Stimulated activated CD4-positive, alpha-beta T cell treated with anti-CD3 and anti-CD28 coated beads, TNF-alpha, amount 100 ng/mL, for 24 hours (primary cell): ENCODE measurements at places on chromosomes 1 and 21.
A peak's percentile ranks its signal among the peaks of the same experiment; 100 is the strongest.

- no peak for DNase-seq
Measured at GRCh38 chr1:6509919-6510291, 18.4 kb upstream of the PLEKHG5 start.

- peak; percentile 11 for DNase-seq
Measured at GRCh38 chr1:212607913-212608391, 609 bp upstream of the ATF3 start.

- no peak for DNase-seq
Measured at GRCh38 chr1:30744060-30744756, 13.4 kb downstream of the LAPTM5 start.

- DNase-seq: no peak
Measured at GRCh38 chr21:45303751-45304475, 16.2 kb upstream of the POFUT2 start.

- DNase-seq: no peak
Measured at GRCh38 chr21:17513214-17514123, 626 bp downstream of the CXADR start.

DNA sequence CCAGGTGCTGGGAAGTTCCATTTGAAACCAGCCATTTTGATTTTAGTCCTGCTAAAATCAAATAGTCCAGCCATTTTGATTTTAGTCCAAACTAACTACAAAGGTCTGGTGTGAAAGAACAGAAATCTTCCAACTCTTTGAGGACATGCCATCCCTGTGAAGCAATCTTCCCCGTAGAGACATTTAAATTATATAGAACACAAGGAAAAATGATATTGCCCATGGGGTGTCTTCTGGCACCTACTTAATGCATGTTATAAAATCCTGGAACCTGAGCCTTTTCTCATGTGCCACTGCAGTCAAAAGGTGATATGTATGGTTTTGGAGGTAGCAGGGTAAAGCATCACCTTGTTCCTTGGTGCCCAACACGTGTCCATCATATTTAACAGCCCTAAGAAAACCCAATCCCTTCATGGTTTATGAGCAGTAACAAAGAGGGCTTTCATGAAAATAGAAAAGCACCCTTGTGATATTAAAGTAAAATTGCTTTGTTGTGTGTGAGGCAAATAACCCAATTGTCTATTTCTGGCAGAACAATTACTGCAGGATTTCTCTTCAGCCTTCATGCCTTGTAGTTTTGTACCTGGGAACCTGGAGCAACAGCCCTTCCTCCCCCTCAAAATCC, 26.3 kb downstream of the ANGPTL7 start:
- DNase-seq: no peak

DNA sequence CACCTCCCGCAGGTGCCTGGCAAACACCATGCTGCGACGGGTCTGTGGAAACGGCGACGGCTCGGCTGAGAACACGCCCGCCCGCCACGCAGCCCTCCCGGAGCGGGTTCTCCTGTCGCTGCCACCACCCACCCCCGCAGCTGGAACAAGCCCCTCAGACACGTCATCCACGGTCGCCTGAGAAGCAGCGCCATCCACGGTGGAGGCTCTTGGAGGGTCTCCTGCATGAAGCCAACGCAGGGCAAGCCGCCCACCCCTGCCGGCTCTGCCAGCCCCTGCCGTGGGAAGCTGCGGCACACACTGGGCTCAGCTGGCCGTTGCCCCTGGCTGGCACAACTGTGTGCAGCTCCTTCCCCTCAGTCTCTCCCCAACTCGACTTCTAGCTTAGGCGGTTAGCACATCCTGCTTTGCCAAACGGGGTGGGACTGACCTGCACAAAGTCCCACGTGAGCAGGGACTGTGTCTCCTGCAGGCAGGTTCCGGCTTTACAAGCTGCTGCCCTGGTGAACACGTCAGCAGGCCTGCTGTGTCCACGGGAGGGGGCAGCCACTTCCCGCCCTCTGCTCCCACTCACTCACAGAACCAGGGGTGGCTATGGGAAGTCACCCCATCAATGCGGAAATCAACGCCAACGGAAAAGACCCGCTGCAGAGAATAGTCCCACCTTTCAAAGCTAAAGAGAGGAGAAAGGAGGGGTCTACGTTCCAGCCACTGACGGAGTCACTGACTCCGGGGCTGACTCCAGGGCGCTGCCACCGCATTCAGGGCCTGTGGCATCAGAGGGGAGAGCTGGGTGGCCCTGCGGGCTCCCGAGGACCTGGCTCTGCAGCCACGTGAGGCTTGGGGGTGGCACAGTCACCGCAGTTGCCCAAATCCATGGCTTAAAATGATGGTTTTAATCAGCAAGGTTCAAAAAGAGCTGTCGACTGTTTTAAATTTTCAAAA, 10.3 kb downstream of the POFUT2 start:
- DNase-seq: no peak

DNA sequence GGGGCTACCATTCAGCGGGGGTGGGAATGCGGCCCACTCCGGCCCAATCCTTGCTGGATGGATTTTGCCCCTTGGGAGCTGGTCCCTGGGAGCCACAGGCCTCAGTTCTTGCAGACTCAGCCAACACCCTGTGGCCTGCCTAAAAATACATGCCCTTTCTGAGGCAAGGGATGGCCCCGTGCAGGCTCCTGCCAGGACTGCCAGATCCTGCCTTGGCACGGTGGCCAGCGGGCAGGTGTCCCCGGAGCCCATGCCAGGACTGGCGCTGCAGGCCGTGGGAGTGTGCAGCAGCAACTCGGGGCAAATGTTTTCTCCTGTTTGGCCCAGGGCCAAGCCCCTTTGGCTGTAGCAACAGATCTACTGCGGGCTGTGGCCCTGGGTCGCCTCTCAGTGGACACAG, 1.6 kb upstream of the PANK4 start:
- no peak for DNase-seq

GRCh38 chr1:71298633-71299032, 217.8 kb upstream of the ZRANB2 start:
- DNase-seq: no peak

GRCh38 chr21:32455548-32455947, 43.0 kb downstream of the EVA1C start:
- no peak for DNase-seq

GRCh38 chr1:219128957-219129356, 44.7 kb upstream of the LYPLAL1 start:
- no peak for DNase-seq

DNA sequence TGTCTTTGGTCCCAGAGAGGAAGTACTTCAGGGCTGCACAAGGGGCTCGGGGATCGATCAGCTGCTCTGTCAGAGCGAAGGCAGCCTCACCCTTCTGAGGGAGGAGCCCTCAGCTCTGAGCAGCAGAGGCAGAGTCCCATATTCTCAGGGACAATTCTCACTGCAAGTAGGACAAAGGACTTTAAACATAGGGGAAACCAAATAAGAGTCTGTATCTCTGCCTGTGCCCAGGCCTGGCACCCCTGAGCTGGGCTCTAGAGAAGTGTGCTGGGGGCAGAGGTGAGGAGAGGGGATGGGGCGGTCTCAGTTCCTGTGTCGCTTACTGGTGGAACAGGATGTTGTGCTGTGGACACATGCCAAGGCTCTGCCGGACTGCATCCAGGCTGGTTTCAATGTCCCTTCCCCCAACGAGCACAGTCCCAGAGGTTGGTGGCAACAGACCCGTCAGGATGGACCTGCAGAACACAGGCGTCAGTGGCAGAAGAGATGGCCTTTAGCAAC, 76.6 kb downstream of the ABCA4 start:
- no peak for DNase-seq

- DNase-seq: no peak
Measured at GRCh38 chr1:169821500-169821899, 26.8 kb upstream of the METTL18 start.

GRCh38 chr1:89542345-89542744, 17.7 kb downstream of the LRRC8B start:
- DNase-seq: no peak

DNA sequence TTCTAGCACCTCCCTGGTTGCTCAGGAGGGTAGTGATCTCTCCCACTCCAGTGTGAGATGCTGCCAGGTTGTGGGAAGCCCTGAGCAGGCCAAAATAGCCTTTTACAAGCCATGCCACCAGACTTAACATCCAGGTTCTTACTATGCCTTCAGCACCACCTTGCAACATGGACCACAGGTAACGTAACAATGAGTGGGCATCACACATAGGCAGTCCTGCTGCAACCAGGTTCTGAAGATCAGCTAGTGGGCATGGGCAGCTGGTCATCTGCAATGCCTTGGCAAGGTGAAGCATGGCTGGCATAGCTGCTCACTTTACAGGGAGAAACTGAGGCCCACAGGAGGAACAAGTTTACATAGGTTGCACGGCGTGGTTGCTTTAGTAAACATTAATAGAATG, 40.7 kb downstream of the DHCR24 start:
- DNase-seq: no peak

- DNase-seq: no peak
Measured at GRCh38 chr21:14115646-14116045, 95.1 kb downstream of the LIPI start.

DNA sequence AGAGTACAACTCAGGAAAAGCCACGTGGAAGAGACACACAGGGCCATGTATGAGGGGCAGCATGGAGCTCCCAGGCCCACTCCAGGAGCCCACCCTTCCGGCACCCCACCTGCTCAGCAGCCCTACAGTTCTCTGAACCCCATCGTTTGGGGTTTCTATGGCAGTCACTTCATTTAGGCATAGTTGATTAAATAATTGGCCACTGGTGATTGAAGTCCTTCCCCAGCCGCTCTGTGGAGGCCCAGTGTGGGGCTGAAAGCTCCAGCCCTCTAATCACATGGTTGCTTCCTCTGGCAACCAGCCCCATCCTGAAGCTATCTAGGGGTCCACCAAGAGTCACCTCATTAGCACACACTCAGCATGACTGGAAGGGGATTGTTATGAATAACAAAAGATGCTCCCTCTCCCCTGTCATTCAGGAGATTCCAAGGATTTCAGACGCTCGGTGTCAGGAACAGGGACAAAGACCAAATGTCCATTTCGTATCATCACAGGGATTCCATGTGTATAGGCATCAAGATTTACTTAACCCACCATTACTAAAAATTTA, 12.2 kb upstream of the S100A7A start:
- DNase-seq: no peak

DNA sequence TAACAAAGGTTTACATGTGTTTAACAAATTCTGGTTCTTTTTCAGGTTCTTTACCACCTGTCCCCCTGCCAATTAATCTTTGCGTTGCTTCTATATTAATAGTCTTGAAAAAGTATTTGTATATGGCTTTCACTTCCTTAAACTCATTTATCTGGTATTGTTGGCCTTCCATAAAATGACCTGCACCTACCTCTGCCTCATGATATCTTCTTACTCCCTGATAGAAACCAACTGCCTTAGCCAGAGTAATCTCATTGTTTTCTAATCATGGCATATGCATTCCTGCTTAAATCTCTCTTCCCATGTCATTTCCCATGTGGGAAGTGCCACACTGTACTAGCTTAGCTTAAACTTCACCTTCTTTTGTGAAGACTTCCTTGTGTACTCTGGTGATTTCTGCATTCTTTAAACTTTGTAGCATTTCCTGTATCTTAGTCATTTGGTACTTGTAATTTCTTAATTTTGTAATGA, 8.7 kb downstream of the SMG7 start:
- DNase-seq: no peak

DNA sequence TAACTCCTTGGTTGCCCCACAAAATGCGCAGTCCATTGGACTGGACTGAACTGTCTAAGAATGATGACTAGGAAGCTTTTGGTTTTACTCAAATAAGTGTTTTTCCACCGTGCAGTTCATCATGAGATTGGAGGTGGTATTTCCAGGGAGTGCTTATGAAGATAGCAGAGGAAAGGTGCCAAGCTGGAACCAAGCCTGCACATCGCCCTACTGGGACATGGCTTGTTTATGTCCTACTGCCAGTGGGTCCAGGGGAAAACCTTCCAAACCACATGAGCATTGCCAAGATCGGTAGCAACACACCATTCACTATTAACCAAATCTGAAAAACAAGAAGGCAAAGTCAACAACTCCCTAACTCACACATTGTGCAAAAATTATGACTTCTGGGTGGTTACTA, 54.7 kb upstream of the DSCAM start:
- DNase-seq: no peak

GRCh38 chr1:227893949-227894721, 53.6 kb downstream of the WNT9A start:
- DNase-seq: no peak

DNA sequence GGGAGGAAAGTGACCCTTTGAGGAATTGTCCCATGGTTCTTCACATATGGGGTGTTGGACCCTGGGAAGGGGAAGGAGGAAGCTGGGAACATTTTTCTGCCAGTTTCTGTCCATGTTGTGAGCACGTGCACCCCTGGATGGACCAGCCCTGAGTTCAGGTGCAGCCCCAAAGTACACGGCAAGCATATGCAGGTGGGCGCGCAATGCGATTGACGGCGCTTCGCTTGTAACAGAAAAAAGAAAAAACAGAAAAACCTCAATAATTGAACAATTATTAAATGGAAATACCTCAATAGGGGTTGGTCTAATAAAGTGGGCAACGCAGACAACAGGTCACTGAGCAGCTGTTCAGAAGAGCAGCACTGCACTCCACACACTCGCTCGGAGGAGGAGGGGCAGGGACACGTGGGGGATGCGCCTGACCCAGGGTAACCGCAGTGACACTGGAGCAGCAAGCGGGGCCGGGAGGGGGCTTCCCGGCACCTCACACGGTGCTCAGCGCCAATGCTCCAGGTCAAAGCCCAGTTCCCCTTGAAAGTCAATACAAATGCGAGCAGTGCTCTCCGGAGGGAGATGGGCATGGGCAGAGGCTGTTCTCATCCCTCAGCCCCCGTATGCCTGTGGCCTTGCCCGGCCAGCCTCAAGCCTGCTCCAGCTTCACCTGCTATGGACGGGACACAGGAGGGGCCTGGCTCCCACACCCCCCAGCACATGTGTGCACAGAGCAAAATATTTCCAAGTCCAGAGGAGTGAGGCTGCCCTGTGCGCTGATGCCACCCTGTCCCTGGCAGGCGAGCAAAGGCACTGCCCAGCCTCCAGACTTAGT, 6.6 kb upstream of the ACTRT2 start:
- DNase-seq: no peak

DNA sequence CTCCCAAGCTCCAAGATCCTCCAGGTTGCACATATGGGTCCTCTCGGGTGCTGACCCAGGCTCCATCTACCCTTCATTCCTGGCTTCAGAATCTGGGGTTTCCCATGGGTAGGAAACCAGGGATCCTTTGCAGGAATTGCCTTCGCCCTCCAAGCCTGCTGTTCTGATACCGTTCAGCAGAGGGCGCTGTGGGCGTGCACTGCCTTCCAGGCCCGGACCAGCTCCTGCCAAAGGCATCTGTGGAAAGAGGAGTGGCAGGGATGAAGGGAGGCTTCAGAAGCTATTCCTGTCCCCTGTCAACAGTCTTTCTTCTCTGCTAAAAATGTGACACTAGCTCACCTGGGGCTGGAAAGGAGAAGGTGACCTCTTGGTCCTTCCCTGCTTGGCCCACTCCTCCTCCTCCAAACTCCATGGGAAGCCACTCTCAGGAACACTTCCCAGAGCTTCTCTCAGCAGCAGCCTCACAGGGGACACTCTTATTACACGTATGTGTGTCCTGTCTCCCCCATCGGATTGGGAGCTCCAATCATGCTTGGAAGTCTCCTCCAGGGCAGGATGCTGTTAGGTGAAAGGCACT, 71.2 kb downstream of the VWA5B1 start:
- peak; percentile 32 for DNase-seq

DNA sequence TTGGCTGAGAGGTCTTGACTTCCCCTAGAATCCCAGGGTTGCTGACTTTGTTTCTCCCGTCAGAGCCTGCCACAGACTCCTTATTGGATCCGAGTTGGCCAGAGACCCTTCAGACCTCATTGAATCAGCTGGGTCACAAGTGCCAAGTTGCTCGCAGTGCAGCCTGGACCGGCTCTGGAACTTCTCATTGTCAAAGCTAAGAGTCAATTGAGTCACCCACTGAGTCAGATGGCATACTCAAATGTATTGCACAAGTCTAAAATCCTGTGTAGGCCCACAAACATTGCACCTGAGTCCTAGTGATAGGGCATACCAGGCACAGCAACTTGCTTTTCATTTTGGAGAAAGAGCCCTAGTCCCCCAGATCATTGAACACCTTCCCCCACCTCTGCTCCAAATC, 20.4 kb upstream of the SCAF4 start:
- DNase-seq: no peak
